Stimulated activated CD4-positive, alpha-beta T cell treated with anti-CD3 and anti-CD28 coated beads, Interleukin-1b, Interleukin-23, amount 100 ng/mL, for 48 hours (primary cell): ENCODE measurements at places on chromosomes 5 and 9.

DNA sequence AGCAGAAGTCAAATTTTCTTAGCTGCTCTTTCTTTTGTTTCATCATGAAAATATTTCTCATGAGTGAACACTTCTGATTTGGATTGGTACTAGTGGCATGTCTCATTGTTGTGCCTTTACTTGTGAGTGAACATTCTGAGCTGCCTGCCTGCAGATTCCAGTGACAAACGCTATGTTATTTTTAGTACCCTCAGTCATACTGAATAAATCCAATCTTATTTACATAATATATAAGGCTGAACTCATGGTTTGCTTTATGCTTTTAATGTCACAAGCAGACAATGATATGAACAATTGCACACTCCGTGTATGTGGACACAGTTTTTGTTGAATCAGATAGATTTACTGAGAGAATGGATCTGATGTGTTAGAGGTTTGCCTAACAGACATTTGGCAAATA lies 67.8 kb downstream of the ACTBL2 start:
- no peak for DNase-seq

- no peak for DNase-seq
These were observed 268.4 kb downstream of the PLK2 start for GRCh38 chr5:58191443-58191842.

- peak; percentile 62 for DNase-seq
These were observed 82.2 kb upstream of the IL12B start for GRCh38 chr5:159412284-159413046.

DNA sequence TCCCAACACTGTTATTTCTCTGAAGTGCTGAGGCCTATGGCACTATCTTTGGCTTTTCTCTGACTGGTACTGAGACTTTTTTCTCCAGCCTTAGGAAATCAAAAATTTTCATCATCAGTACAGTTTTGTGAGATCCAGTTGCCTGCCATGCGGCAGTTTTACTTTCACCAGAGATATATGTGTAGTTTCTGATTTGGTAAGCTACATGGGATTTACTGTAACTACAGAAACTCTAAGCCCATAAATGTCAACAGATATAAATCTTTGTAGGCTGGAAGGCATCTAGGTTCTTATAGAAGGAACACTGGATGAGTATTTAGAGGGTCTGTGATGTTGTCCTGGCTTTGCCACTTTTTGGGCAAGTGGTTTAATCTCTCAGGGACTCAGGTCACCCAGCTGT lies 69.0 kb downstream of the DOCK2 start:
- no peak for DNase-seq

- peak; percentile 30 for DNase-seq
These were observed 1.3 kb upstream of the TBC1D2 start for GRCh38 chr9:98256756-98257155.

DNA sequence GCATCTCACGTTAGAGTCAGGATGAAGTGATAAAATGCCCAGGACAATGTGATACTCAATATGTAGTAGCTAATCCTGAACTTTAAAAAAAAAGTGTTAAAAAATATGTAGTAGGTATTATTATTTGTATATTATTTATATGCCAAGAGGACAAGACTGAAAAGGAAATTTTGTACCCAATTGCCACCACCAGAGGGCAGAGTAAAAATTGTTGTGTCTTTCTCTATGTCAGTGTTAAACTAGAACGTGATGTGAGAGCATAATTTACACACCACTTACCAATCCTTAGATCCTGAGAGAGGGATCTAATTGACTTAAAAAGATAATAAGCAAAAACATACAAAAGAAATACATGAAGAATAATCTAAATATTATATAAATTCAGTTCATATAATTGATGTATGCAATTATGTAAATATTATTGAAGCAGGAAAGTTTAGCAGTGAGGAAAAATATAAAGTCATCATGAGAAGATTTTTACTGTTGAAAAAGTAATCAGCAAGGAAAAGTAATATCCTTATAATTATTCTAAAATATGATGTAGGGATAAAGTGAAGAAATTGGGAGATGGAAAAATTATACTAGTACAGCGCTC lies 288.9 kb downstream of the RAB3C start:
- DNase-seq = peak; percentile 9

DNA sequence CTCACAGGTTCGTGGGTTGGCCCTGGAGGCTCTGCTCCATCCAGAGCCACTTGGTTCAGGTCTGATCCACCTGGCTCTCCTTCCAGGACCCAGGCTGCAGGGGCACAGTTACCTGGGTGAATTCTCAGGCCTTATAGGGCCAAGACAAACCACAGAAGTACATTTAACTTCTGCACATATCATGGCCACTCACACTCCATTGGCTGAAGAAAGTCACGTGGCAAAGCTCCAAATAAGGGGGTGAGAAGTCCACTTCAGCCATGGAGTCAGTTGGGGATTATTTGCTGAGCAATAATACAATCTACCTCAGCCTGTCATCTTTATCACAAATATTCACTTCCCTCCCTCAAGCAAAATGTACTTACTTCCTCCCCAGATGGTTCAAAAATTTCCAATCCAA lies 83.6 kb downstream of the MACROH2A1 start:
- no peak for DNase-seq

DNA sequence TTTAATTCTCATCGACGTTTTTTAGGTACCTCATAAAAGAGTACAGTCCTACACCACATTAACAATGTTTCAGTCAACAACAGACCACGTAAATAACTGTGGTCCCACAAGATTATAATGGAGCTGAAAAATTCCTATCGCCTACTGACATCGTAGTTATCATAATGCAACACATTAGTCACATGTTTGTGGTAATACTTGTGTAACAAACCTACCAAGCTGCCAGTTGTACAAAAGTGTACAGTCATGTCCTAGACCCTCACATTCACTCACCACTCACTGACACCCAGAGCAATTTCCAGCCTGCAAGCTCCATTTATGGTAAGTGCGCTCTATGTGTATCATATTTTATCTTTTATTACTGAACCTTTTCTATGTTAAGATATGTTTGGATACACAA lies 16.8 kb downstream of the GNAQ start:
- no peak for DNase-seq

- DNase-seq = no peak
These were observed 84.0 kb downstream of the ZSWIM6 start for GRCh38 chr5:61416010-61416409.

DNA sequence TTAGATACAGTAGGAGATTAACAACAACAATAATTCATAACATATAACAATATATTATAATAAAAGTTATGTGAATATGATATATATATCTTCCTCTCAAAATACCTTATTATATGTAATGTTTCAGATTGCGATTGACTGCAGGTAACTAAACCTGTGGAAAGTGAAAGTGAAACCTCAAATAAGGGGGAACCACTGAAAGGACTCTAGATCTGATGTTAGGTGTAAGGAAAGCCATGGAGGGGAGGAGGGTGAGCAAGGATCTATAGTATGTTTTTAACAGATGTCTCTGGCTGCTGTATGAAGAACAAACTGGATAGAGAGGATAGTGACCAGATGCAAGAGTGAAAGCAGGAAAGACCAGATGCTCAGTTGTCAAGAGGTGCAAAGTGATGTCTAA lies 5.8 kb upstream of the FSTL4 start:
- DNase-seq = no peak

- DNase-seq = no peak
These were observed 52.3 kb upstream of the ADAMTS2 start for GRCh38 chr5:179397516-179397915.

DNA sequence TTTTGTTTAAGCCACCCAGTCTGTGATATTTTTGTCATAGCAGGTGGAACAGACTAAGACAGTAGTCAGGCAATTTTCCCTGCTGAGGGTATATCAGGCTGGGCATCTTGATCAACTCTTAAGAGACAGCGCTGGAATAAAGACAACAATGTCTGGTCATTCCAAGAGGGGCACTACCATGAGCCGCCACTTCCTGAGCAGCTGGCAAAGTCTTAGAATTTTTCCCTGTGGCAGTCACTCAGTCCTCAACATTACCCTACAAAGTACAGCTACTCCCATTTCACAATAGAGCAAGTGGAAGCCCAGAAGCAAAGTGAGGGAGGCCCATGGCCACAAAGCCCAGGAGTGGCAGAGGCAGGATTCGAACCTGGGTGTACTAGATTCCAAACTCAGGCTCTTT lies 74.8 kb downstream of the SH3PXD2B start:
- DNase-seq = no peak

- no peak for DNase-seq
These were observed 266.1 kb upstream of the MAP3K1 start for GRCh38 chr5:56549096-56549886.

DNA sequence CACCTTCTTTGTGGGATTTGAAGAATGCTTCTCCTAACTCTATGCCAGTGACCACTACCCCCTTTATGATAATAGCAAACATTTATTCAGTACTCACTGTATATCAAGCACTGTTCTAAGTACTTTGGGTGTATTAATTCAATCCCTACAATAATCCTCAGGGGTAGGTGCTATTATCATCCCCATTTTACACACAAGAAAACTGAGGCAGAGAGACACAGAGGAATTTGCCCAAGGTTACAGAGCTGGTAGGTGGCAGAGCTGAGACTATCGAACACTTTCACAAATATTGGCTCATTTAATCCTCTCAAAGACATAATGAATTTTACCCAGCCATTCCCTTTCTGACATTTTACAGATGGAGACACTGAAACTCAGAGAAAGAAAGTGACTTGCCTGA lies 9.8 kb upstream of the LARP1 start:
- no peak for DNase-seq

DNA sequence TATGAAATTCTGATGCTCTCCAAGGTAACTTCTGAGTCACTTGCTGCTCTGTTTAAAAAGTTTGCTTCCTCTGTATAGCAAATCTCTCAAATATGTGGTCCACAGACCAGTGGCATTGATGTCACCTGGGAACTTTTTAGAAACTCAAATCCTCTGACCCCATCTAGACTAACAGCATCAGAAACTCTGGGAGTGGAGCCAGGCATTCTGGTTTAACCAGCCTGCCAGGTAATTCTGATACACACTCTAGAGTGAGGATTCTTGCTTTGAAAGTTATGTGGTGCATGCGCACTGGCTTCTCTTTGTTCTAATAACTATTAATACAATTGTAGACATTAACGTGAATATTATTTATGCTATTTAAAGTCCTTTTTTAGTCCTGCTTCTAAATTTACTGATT lies 298.1 kb downstream of the SLF1 start:
- no peak for DNase-seq

- DNase-seq = no peak
These were observed 2.3 kb upstream of the SPATA6L start for GRCh38 chr9:4668604-4669003.

DNA sequence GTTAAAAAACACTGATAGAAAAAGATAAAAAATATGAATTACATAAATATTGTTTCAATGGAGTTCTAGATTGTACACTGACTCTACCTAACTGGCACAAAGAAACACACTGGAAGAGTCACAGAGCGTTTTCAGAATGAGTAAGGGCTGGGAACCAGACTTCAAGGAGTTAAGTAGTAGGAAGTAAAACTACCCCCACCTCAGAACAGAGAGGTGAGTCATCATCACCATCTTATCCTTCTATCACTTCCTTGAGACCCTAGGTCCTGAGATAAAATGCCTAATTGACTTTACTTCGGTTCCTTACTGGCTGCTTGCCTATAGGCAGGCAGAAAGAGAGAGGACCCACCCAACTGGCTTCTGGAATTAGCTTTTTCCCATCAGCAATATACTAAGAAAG lies 79.7 kb downstream of the ELAVL2 start:
- no peak for DNase-seq

GRCh38 chr5:98975223-98975622 lies 46.4 kb upstream of the CHD1 start:
- no peak for DNase-seq

DNA sequence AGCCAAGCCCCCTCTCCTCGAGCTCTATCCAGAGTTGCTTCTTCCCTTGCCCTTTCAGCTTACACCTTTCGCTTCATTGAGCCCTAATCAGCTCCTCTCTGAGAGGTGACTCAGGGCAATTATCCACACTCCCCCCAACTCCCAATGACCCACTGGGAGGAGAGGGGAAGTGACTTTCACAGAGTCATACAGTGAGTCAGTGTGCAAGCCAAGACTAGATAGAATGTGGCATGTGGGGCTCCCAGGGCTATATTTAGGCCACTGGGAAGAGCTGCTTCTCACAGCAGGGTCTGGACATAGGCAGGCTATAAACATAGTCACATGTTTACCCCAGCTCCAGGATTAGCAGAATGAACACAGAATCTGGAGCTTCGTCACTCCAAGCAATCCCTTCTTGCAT lies 57.4 kb downstream of the NRG2 start:
- no peak for DNase-seq

- no peak for DNase-seq
These were observed 177.2 kb downstream of the MAPKAP1 start for GRCh38 chr9:125529589-125530515.

GRCh38 chr9:114390952-114391351 lies 3.2 kb upstream of the AKNA start:
- DNase-seq = no peak

- DNase-seq = no peak
These were observed 14.5 kb downstream of the CXXC5 start for GRCh38 chr5:139662617-139663016.

DNA sequence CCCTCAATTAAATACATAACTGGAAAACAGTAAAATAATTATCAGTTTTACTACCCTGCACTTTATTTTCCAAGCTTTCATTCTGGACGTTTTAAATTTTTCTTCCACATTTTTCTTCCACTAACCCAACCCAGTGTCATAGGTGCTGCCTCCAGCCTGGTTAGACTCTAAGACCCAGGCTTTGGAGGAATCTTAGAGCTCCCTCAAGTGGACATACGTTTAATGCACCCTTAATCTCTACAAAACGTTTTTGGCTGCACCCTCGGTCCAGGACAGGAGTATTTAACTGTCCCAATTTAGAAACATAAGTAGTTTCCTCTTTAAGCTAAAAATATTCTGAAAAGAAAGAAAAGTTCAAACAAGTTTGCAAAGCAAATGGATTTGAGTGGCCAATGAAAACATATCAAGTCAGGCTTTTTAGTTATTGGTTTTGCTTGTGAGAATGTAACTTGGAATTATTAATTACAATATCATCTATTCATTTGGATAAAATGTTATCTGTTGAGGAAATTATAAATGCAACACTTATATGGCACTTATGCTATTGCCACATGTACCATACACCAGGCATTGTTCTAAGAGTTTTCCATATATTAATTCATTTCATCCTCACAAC lies 38.9 kb downstream of the CDH6 start:
- DNase-seq = no peak

- DNase-seq = peak; percentile 28
These were observed 1.5 kb downstream of the TRIM41 start for GRCh38 chr5:181224390-181225229.

GRCh38 chr5:173645437-173645807 lies 29.0 kb upstream of the BOD1 start:
- DNase-seq = no peak

GRCh38 chr9:18002718-18003438 lies 424.0 kb downstream of the SH3GL2 start:
- no peak for DNase-seq

GRCh38 chr5:56840597-56840996 lies 25.2 kb downstream of the MAP3K1 start:
- DNase-seq = no peak

- no peak for DNase-seq
These were observed 40.1 kb downstream of the F2R start for GRCh38 chr5:76755779-76756637.

- no peak for DNase-seq
These were observed 55.2 kb upstream of the TMEM252 start for GRCh38 chr9:68595868-68596267.
